ENCODE measurements at places on chromosomes 2 and 18.

DNA sequence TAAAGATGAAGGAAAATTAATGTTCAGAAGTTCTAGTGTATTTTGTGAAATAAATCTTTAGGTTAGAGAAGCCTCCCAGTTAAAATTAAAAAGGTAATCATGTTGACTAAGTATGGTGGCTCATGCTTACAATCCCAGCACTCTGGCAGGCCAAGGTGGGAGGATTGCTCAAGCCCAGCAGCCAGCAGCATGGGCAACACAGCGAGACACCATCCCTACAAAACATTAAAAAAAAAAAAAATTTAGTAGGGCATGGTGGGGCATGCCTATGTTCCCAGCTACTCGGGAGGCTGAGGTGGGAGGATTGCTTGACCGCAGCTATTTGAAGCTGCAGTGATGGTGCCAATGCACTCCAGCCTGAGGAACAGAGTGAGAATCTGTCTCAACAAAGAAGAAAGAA, 17.9 kb downstream of the XPO1 start:
- no peak for DNase-seq

- DNase-seq: no peak
These were observed 261.8 kb downstream of the WDPCP start for GRCh38 chr2:63326473-63326872.

DNA sequence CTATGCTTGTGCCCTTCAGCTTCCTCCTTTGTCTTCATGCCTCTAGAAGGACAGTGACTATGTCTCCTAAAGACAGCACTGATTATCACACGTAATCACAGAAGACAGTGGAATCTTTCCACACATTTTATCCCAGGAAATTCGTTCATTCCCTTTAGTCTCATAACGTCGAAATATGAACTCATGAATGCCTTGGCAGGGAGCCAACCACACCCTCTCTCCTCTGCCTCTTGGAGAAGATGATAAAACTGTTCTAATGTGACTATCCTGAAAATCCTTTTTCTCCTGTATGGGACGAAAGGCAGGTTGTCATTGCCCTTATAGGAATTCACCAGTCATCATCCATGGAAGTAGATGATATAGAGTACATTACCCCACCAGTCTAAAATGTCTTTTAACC, 726.6 kb upstream of the FANCL start:
- no peak for DNase-seq

DNA sequence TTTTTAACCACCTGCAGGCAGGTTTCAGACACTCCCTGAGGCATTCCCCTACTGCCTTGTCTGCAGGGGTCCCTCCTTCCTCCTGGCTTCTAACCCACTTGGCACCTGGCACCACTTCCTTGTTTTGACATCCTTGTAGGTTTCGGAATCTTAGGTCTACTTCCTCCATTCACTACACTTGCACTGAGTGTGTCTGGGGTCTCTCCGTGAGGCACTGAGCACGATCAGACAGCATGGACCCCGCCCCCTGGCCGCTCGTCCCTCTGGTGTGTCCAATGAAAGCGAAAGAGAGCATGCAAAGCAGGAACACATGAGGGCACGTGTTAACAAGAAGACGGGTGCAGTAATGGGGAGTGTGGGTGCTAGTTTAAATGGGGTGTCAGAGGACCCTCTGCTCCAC, 63.8 kb downstream of the HAUS1 start:
- no peak for DNase-seq

DNA sequence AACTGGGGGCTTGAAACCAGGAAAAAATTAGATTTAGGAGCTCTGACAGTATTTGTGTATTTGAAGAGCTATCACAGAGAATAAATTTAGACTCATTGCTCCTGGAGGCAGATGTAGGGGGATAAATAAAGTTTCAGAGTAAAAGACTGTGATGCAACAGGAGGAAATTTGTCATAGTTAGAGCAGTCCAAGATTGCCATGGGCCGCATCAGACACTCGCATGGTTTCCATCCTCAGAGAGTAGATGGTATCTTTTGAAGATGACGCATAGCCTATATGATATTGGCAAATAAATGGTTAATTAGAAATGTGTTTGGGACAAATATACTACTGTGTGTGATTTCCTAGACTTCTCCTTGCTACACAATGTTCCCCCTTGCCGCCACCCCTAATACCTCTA, 170.5 kb downstream of the FTCDNL1 start:
- DNase-seq: no peak

DNA sequence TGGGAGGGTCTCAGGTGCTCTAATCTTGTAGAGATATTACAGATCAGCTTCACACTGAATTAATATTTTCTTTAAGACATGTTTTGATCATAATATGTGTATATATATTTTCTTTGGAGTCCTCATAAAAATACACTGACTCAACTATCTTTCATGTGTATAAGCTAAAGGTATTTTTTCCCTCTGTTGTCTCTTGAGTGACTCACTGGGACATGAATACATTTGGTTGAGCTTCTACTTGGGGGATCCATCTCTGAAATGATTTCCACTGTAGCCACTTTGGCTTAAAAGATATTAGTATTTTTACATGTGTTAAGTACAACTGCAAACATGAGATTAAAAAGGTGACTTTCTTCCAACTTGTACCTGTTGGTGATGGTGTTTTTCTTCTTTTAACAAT, 140.8 kb downstream of the TTN start:
- no peak for DNase-seq

- no peak for DNase-seq
These were observed 73.5 kb downstream of the MGAT5 start for GRCh38 chr2:134327367-134327766.

DNA sequence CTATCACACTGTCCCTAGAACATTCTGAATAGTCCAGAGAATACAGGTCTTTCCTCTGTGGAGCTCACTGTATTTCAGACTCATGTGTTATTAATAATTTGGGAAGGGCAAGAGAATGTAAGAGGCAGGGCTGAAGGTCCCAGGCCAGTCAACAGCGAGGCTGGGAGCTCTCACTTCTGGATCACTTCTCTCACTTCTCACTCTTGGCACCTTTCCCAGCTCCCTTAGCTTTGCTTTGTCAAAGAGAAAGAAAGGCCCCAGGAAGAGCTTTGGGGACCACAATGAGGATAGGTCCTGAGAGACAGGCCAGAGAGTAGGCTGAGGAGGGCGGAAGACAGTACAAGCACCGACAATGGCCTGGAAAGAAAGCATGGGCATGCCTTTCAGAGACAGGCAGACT, 11.2 kb downstream of the EFR3B start:
- DNase-seq: no peak
